ENCODE measurements at places on chromosomes 5 and 9. TPM values are rescaled to one million over a fixed set of nuclear protein-coding genes. Genes with fewer than 3 reads are reported as not detected.

Gene SPATA31D4
- not detected for total RNA-seq

DNA sequence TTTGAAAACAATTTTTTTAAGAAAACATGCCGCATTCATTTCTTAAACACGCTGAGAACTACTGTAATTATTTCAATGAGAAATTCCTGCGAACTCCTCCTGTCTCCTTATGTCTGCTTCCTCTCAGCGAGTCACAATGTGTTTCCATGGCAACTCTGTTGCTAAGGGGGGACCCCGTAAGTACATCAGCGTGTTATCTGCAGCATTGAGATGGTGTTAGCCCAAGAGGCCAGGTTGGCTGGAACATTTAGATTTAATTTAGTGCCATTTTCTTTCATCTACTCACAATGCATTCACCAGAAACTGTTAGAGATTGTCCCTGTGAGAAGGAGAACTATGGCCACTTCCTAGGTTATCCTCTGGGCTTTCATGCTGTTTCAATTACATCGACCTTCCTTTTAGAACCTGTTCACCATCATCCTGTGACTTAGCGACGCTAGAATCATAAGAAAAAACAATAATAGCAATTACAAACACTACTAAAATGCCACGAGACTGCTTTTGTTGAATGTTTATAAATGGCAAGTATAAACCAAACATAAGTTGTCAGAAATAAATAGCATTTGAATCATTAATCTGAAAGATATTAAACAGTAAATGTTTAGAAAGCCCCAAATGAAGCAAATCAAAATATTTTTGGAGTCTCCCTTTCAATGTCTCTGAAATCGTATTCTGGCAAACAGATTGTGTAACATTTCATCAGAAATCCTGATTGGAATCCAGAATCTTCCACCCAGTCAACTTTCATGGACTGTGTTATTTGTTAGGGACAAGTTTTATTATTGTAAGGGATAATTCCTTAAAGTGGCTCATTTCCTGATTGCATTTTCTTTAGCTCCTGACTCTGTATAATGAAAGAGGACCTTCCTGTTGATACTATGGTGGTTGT is 39.7 kb upstream of the SHC3 start:
- DNase-seq, result no peak

GRCh38 chr5:94691291-94691690 is 72.8 kb downstream of the SLF1 start:
- no peak for DNase-seq

DNA sequence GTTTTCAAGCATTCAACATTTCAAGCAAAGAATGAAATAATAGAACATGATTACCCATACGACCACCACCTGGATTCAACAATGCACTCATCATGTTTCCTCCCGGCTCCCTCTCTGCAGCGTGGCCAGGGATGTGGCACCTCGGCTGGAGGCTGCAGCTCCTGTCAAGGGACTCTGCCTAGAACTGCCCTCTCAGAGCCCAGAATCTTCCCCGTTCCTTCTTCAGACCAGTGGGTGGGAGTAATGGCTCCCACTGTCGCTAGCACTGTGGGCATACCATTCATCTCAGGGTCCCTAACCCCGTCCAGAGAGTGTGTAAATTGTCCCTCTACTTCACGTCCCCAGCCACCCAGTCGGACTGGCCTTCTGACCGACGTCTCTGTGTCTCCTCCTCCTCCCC is 118.6 kb upstream of the COL5A1 start:
- DNase-seq, result no peak

- no peak for DNase-seq
Observed at GRCh38 chr9:35728041-35728971, 3.7 kb downstream of the TLN1 start.

DNA sequence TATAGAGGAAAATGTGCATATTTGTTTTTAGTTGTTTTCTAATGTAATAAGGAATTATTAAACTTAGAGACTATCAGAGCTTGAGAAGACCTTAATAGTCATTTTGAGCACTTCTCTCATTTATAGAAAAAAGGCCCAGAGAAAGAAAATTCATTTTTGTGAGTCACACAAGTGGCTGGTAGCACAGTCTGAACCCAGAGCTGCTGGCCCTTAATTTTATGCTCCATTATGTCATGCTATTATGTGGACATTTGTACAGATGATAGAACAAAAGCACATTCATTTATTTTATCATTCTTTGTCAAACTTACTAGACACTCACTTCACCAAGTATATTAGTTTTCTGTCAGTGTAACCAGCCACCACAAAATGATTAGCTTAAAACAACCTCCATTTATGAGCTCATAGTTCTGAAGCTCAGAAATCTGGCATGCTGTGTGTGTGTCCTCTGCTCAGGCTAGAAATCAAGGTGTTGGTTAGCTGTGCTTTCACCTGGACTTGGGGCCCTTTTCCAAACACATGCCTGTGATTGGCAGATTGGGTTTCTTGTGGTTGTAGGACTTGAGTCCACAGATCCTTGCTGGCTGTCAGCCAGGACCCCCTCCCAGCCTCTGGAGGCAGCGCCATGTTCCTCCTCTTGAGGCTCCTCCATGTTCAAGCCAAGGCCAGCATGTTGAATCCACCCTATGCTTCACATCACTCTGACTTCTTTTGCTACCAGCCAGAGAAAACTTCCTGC is 188.9 kb downstream of the ARHGAP26 start:
- DNase-seq, result no peak

Gene SLC6A18
- total RNA-seq, result not detected

Gene MARCOL
- not detected for total RNA-seq

GRCh38 chr9:34252670-34253459 is 74.0 kb downstream of the UBAP1 start:
- no peak for DNase-seq

DNA sequence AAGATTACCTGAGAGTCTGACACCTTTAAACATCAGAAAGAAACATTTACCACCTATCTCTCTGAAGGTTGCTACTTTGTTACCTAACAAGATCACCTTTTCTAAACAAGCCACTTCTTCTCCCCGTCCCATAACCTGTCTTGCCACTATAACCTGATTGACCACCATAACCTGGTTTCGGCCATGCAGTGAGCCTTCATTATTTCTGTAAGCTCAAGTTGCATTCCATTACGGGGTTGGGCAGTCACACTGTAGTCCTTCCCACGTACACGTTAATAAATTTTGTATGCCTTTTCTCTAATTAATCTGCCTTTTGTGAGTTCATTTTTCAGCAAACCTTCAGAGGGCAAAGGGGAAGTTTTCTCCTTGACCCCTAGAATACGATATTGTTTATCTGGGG is 28.0 kb upstream of the CCNG1 start:
- DNase-seq, result no peak

Gene RECK
- 3.7 TPM for total RNA-seq

GRCh38 chr9:102445181-102445747 is 549.9 kb upstream of the CYLC2 start:
- no peak for DNase-seq

GRCh38 chr5:143473481-143473880 is 70.0 kb upstream of the NR3C1 start:
- no peak for DNase-seq

GRCh38 chr9:85746309-85746708 is 4.6 kb upstream of the AGTPBP1 start:
- no peak for DNase-seq

DNA sequence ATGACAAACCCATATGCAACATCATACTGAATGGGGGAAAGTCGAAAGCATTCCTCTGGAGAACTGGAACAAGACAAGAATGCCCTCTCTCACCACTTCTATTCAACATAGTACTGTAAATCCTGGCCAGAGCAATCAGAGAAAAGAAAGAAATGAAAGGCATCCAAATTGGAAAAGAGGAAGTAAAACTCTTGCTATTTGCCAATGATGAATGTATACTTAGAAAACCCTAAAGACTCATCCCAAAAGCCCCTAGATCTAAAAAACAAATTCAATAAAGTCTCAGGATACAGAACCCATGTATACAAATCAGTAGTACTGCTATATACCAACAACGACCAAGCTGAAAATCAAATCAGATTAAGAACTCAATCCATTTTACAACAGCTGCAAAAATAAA is 66.9 kb downstream of the SPATA31C2 start:
- no peak for DNase-seq

DNA sequence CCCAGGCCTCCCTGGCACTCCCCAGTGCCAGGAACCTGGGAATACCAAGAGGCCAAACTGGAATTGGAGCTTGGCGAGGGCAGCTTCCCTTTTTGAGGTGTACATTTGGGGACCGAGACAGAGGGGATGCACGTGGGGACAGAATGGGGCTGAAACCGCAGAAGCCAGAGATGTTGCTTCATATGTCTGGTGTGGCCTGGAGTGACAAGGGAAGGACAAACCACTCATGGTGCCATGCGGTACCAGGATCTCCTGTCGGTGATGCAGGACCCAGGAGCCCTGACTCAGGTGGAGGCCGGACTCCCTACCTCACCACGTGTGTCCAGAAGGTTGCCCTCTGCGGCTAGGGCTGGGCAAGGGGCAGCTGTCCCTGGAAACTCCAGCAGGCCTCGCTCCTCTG is 4.0 kb upstream of the CSF2 start:
- DNase-seq, result no peak

DNA sequence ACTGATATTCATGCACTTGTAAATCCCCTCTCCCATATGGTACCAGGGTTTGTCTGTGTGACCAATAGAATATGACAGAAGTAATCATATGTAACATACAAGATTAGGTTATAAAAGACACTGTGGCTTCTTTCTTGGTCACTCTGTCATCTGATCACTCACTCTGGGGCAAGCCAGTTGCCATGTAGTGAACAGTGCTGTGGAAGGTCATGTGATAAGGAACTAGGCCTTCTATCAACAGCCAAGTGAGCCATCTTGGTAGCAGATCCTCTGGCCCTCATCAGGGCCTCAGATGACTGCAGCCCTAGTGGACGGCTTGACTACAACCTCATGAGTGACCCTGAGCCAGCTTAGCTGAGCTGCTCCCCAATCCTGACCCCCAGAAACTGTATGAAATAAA is 30.0 kb upstream of the MATR3 start:
- no peak for DNase-seq

Gene RAD23B
- 103 TPM for total RNA-seq
